ENCODE measurements at places on chromosomes 4 and X.

- peak; percentile 4 for DNase-seq
These were observed 14.8 kb upstream of the GPRASP2 start for GRCh38 chrX:102697494-102697893.

GRCh38 chr4:108774809-108775530 lies 12.1 kb upstream of the ETNPPL start:
- no peak for DNase-seq

DNA sequence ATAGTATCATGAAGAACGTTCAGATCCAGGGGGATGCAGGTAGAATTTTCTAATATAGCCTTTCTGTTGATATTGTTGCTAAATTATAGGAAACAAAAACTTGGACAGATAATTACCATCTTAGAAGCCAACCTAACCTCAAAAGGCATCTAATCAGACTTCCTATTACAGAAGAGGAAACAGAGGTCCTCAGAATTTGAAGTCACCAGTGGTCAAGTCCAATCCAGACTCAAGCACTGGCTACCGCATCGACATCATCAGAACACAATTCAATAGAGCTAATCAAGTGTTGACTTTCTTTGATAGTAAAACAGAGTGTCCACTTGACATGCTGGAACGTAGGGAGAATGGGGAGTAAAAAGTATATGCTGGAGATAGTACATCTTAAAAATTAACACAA lies 10.3 kb upstream of the ATP10D start:
- DNase-seq, result no peak

GRCh38 chrX:148713981-148714380 lies 213.6 kb downstream of the AFF2 start:
- no peak for DNase-seq

GRCh38 chr4:2962614-2963174 lies 512 bp downstream of the NOP14 start:
- peak; percentile 38 for DNase-seq

DNA sequence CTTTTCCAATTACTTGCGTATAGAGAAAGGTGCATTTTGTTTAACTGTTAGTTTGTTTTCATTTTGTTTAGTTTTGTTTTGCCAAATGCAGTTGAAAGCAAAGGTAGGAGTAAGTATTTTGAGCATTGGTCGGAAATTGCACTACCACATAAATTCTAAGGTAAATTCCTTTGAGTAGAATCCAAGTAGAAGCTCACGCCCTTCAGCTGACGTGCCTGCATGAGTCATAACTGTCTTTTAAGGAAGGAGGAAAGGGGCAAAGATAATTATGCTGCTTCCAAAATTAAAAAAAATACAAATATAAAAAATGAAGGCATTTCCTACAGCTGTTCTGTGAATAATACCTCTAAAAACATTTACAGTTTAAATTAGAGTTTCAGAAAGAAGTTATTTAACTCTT lies 110.2 kb upstream of the MYOZ2 start:
- DNase-seq, result peak; percentile 38

GRCh38 chr4:67871867-67872266 lies 11.9 kb downstream of the TMPRSS11D start:
- DNase-seq, result peak; percentile 63

GRCh38 chr4:178205826-178206225 lies 763.6 kb upstream of the AGA start:
- no peak for DNase-seq

GRCh38 chrX:11533199-11533651 lies 132.5 kb downstream of the ARHGAP6 start:
- DNase-seq, result peak; percentile 72

DNA sequence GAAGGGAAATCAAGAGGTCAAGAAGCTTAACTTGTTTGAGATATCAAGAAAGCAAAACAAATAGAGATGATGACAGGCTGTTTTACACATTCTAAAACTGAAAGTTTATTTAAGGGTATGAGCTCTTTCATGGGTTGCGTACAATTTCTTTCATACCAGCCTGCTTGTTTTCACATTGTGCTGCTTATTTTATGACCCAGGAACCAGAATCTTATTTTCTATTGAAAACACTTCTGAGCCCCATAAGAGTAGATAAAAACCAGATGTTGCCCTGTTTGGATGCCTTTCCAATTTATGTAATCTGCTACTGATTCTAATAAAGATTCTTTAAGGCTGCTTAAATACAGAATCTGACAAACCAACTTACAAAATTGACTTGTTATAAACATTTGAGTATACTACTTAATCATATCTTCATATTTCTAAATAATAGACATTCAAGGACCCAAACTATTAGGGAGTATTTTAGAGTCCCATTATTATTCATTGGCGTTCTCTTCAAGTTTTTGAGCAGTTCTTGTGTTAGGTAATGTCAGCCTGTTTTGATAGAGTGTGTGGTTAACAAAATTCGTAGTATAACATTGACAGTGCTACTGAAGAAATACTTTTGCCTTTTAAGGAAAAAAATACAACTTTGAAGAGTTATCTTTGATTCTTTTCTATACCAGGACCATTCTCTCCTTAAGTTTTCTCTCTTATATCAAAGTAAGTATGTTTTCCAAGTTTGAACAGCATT lies 74.4 kb downstream of the PDLIM5 start:
- no peak for DNase-seq

- DNase-seq, result no peak
These were observed at the start of gene ZIC3 for GRCh38 chrX:137565921-137566745. Gene ZIC3, plus strand, starts transcription at chrX:137566127. Its CDS starts 565 bp downstream, at chrX:137566692.

GRCh38 chr4:110614173-110614963 lies 8.5 kb downstream of the PITX2 start:
- DNase-seq, result no peak

DNA sequence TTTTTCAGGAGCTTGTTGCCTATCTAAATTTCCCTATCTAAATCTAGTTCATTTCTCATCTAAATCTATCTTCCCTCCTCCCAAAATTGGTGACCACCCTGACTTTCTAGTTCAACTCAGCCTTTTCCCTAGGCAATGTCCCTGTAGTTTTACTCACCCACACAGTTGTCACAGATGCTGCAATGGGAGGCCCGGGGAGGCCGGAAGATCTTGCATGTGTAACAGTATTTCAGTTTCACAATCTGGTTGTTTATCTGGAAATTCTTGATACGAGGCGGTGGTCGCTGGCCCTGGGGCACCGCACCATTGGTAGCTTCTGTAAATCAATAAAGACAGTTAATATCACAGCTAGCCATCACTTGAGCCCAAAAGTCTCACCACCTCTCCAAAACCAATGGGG lies 20.2 kb downstream of the ZDHHC9 start:
- no peak for DNase-seq

GRCh38 chr4:121688701-121689100 lies 8.1 kb downstream of the ANXA5 start:
- no peak for DNase-seq

Measured in HFFc6 (cell line).